GM20000 (cell line): ENCODE measurements at places on chromosomes 3 and 15.

DNA sequence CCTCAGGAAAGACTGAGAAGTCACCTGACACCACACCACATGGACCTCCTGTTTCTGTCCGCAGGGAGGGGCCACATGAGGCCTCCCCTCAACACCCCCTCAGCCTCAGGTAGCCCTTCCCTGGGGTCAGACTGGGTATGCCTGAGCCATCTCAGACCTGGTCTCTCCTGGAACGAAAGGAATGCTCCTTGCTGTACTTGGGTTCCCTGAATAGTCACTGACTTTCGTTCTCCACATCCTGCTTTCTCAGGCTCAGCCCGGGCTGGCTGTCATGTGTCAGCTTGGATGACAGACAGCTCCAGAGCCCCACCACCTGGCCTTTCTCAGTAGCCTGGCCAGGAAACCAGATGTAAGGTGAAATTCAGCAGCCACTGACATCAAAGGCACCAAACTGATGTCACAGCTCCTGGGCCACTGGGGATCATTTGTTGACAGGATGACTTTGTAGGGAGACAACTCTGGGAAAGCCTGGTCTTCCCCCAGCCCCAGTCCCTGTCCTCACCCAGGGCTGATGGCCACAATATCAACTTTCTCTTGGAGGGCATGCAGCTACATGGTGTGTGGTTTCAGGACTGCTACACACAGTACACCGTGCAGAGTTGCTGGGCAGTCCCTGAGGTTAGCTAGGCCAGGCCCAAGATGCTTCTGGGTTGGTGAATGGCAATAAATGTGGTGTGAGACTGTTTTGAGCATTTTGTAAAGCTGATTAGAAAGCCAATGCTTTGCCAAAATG lies 141.4 kb upstream of the MRPS22 start:
- peak; percentile 49 for DNase-seq

DNA sequence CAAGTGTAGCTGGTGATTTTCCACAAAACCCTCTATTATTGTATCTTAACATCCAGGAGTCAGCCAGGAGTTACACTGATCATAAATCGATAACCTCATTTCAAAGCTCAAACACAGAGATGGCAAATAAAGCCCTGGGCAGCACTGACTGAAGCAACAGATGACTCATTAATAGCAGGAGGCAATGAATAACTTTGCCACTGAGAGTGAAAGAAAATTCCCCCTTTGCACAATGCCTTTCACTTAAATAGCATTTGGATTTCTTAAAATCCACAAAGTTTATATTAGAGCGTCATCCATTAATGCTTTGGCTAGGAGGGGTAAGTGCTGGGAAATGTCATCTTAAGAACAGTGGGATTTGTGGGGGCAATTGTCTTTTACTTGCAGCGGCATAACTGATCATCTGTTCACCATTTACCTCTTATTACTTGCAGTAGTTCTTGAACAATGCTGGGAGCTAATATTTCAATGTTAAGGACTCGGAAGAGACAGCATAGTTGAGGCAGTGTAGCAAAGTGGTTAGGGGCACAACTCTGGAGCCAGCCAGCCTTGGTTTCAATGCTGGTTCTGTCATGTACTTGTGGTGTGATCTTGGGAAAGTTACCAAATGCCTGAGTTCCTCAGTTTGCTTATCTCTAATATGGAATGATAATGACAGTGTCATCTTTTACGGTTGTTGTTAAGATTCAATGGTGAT lies 630.4 kb upstream of the TBL1XR1 start:
- DNase-seq = no peak

DNA sequence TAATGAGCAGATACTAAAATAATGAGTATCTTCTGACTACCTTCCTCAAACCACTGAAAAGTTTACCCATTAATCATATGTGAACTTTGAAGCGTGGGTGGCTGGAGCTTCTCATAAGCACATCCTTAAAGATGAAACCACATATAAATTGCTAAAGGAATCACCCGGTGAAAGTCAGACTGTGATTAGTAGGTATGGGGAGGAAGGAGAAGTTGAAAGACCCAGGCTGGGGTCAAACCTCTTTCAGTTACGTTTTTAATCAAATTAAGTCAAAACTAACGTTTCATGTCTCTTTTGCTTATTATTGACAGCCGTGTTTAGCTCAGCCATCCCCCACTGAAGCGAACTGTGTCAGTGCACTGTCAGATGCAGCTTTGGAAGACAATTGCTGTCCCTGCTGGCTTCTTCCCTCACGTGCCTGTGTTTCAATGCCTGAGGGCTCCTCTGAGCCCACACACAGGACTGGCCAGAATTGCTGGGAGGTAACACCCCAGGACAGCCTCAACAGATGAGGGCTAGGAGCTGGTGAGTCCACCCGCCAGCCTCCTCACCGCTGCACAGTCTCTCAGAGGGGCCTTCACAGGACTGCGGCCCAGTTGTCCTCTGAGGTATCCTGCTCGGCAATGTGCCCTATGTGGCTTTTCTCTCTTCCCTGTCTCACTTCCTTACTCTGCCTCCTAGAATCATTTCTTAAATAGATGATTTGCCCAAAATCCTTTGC lies 29.3 kb upstream of the SH3BP5 start:
- DNase-seq = peak; percentile 81

DNA sequence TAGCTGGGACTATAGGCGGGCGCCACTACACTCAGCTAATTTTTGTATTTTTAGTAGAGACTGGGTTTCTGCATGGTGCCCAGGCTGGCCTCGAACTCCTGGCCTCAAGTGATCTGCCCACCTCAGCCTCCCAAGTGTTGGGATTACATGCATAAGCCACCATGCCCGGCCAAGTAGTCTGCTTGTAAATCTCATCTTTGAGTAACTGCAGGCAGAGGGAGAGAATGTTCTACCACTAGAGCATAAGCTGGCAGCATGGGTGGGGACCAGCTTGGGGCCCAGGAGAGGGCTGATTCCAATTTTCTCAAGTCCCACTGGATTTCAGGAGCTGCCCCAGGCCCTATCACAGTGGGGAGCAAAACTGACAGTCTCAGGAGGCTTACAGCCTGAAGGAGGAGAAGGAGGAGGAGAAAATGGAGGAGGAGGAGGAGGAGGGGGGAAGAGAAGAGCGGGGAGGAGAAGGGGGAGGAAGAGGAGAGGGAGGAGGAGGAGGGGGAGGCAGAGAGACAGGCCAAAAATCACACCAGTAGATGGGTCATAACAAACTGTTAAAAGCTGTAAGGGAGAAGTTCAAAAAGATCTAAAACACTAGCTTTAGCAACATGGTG lies 229.1 kb upstream of the IGF1R start:
- no peak for DNase-seq

GRCh38 chr3:13769422-13769821 lies 110.4 kb downstream of the WNT7A start:
- DNase-seq = no peak

GRCh38 chr15:100263721-100264455 lies 77.9 kb downstream of the ADAMTS17 start:
- DNase-seq = no peak
